Frontal cortex (tissue), 4 donors: ENCODE measurements at places on chromosomes 11 and 22.

GRCh38 chr22:44468973-44469372 is 29.1 kb downstream of the RTL6 start:
- DNase-seq = no peak

GRCh38 chr11:61862714-61863547 is 28.4 kb downstream of the FADS3 start:
- no peak for DNase-seq

DNA sequence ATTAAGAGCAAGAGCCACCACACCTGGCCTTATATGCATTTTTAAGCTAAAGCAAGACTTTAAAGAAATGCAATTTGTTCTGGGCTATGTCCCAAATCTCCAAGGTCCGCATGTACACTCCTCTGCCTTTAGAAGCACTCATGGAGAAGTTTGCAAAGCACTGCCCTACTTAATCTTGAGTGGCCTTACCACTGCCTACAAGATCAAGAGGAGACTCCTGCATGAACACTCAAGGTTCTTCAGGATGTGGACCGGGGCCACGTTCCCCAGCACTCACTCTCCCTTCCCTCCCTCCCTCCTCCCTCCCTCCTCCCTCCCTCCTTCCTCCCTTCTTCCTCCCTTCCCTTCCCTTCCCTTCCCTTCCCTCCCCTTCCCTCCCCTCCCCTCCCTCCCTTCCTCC is 63.2 kb upstream of the HSPA8 start:
- no peak for DNase-seq

DNA sequence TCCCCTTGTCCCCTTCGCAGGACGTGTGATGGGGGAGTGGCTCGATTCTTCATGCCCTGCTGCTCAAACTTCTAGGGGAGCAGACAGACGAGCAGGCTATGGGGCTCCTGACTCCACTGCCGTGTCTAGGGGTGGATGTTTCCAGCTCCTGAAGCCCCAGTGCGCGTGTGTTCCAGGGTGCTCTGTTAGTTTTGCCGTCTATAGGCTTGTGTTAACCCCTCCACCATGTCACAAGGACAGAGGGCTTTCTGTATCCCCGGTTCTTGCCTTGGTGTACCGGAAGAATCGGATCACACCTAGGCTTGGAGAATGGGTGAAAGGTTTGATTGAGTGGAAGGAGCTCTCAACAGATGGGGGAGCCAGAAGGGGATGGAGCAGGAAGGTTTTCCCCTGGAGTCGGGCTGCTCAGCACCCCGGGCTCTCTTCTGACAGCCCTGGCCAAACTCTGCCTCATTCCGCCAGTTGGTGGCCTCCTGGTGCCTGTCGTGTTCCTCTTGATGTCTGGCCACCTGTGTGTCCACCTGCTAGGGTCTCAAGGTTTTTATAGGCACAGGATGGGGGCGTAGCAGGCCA is 810.7 kb downstream of the BRD1 start:
- no peak for DNase-seq

- DNase-seq = no peak
Measured at GRCh38 chr11:28110821-28111200, 2.6 kb downstream of the METTL15 start.

- DNase-seq = no peak
Measured at GRCh38 chr22:33326540-33327295, 268.5 kb upstream of the SYN3 start.

GRCh38 chr11:26087120-26087935 is 244.6 kb upstream of the ANO3 start:
- DNase-seq = no peak

DNA sequence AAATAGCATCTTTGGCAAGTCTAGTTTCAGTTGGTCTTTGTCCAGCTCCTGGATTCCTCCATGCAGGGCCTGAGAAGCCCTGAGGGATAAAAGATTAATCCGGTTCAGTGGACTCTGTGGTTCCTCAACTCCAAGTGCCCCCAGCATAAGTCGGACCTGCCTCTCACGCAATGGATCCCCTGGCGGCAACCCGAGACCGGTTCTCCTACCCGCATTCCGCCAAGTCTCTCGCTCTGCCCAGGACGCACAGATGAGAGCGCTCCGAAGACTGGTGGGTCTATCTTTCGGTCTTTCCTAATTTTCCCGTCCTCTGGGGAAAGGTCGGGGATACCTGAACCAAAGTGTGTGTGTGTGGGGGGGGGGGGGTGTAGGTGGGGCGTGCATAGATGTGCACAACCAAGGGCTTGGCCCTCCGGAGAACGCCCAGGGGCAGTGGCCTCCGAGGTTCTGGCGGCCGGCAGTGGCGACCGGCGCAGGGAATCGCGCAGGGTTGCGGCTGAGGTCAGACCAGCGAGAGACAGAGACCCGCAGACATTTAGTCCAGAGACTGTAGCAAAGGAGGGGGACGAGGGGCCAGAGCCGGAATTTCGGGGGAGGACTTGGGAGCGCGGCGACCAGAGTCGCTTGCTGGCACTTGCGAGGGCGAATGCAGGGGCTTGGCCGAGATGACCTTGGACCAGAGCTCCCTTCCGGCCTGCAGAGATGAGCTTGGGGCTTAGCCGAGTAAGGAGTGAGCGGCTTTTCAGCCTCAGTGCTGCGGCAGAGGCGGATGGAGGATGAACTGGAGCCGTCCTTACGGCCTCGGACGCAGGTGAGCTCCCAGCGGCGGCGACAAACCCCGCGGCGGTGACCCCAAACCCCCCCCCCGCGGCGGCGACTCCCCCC is 712 bp upstream of the SLC2A11 start:
- DNase-seq = no peak
